ENCODE measurements at places on chromosomes 13 and 19. TPM values are rescaled to one million over a fixed set of nuclear protein-coding genes. Genes with fewer than 3 reads are reported as not detected.

GRCh38 chr13:78649997-78650716 is 8.8 kb downstream of the OBI1 start:
- no peak for DNase-seq
- no peak overlapping the region for H3K27ac ChIP-seq
- H3K4me1 ChIP-seq: no peaks in the 10 kb centered on the region
- no peaks in the 10 kb centered on the region for H3K27me3 ChIP-seq
- H3K36me3 ChIP-seq: no peaks in the 10 kb centered on the region
- H3K4me3 ChIP-seq: no peak overlapping the region

- no peak overlapping the region for H3K4me3 ChIP-seq
- H3K27me3 ChIP-seq: peaks cover 2% of the 10 kb centered on the region
- no peak overlapping the region for H3K27ac ChIP-seq
- DNase-seq: no peak
- H3K4me1 ChIP-seq: no peaks in the 10 kb centered on the region
Measured at GRCh38 chr19:19278315-19278714, 5.2 kb upstream of the TM6SF2 start.

DNA sequence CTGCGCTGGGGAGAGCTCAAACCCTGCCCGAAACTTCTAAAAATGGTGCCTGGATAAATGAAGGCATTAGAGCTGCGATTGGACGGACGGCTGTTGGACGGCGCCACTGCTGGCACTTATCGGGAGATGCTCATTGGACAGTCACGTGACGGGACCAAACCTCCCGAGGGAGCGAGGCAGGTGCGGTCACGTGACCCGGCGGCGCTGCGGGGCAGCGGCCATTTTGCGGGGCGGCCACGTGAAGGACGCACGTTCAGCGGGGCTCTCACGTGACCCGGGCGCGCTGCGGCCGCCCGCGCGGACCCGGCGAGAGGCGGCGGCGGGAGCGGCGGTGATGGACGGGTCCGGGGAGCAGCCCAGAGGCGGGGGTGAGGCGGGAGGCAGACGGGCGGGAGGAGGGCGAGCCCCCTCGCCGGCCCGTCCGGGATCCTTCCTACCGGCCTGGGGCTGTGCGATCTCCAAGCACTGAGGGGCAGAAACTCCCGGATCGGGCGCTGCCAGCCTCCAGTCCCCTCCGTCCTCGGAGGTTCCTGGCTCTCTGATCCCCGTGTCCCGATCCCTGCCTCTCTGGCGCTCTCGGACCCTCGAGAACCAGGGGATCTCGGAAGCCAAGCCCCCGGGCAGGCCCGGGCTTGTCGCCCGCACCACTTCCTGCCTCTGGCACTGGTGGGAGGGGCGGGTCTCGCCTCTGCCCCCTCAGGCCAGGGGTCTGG is at the start of gene BAX:
BAX (plus strand) TSS at position 281 of the 713 bp plus-strand sequence; CDS start at position 335, 54 bp downstream.
- DNase-seq: no peak
- no peaks in the 10 kb centered on the region for H3K27me3 ChIP-seq
- H3K4me1 ChIP-seq: peaks cover 5% of the 10 kb centered on the region
- H3K36me3 ChIP-seq: peaks cover 6% of the 10 kb centered on the region
- H3K27ac ChIP-seq: peak within 1 kb of the TSS; percentile 90
- peak within 1 kb of the TSS; percentile 85 for H3K4me3 ChIP-seq

DNA sequence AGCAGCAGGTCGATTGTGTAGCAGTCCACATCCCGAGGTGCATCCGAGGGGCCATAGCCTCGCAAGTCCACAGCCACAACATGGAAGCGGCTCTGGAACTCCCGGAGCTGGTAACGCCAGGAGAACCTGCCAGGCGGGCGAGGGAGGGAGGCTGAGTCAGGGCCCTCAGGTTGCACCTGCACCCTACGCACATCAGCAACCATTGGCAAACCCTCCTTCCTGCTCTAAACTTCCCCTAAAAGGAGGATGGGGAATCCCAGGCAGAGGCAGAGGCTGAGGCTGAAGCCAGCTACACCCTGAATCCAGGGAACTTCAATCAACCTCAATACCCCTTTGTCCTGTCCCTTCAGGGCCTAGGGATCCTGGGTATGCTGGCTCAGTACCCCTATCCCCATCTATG is 977 bp downstream of the EPHX3 start:
- H3K27me3 ChIP-seq: peaks cover 22% of the 10 kb centered on the region
- H3K27ac ChIP-seq: no peak overlapping the region
- H3K4me3 ChIP-seq: no peak overlapping the region
- H3K4me1 ChIP-seq: peaks cover 27% of the 10 kb centered on the region
- no peak for DNase-seq

DNA sequence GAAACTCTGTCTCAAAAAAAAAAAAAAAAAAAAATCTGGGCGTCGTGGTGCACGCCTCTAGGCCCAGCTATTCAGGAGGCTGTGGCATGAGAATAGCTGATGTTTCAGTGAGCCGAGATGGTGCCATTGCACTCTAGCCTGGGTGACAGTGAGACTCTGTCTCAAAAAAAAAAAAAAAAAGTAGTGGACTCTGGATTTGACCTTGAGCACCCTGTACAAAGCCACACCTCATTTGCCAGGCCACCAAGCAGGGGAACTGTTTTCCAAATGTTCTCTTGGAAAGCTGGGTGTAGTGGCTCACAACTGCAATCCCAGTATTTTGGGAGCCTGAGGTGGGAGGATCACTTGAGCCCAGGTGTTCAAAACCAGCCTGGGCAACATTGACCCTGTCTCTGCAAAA is 3.8 kb upstream of the ZNF555 start:
- H3K27me3 ChIP-seq: no peaks in the 10 kb centered on the region
- no peak overlapping the region for H3K27ac ChIP-seq
- H3K4me3 ChIP-seq: no peak overlapping the region

- DNase-seq: no peak
- no peak overlapping the region for H3K27ac ChIP-seq
- H3K4me3 ChIP-seq: no peak overlapping the region
- no peaks in the 10 kb centered on the region for H3K36me3 ChIP-seq
- H3K4me1 ChIP-seq: no peaks in the 10 kb centered on the region
- H3K27me3 ChIP-seq: no peaks in the 10 kb centered on the region
Measured at GRCh38 chr13:71672512-71672911, 194.5 kb downstream of the DACH1 start.

DNA sequence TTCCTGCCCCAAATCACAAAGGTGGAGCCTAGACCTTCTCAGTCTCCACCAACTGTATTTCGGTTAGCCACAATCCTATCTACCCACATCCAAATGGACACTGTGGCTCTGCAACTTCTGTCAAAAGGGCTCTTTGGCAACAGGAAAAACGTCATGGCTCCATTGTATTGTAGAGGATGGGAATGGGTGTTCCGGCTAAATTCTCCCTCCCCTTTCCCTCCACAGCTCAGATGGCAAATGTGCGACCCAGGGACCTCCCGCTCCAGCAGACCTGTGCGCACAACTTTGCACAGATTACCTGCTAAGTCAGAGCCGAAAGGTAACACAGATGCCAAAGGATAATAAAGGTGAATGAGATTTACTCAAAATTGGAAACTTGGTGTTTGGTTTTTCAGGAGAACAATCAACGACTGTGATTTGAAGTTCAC is 968 bp upstream of the KL start:
- H3K36me3 ChIP-seq: no peaks in the 10 kb centered on the region
- H3K27ac ChIP-seq: no peak overlapping the region
- peaks cover 54% of the 10 kb centered on the region for H3K27me3 ChIP-seq
- no peak overlapping the region for H3K4me3 ChIP-seq

- H3K27ac ChIP-seq: no peak overlapping the region
- DNase-seq: no peak
- H3K4me1 ChIP-seq: no peaks in the 10 kb centered on the region
- H3K36me3 ChIP-seq: no peaks in the 10 kb centered on the region
- H3K4me3 ChIP-seq: no peak overlapping the region
- H3K27me3 ChIP-seq: no peaks in the 10 kb centered on the region
Measured at GRCh38 chr13:91014696-91015095, 332.8 kb upstream of the MIR17HG start.

DNA sequence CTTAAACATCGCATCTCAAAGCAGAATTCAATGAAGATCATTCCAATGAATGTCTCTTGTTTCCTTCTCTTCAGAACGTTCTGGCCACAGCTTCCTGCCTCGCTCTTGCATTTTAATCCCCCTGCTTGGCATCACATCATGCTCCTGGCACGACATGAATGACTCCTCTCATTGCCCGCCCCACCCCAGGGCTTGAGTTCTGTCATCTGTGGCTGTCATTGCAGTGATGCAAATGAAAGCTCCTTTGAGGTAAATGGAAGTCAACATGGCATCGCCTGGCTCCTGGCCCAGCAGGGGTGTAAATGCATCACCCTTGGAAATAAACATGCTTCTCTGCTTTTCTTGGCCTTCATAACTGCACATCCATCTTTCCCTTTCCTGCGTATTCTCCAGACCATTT is 48.6 kb downstream of the SCEL start:
- DNase-seq: no peak
- H3K36me3 ChIP-seq: no peaks in the 10 kb centered on the region
- H3K4me1 ChIP-seq: peaks cover 10% of the 10 kb centered on the region
- H3K4me3 ChIP-seq: no peak overlapping the region

- no peaks in the 10 kb centered on the region for H3K4me1 ChIP-seq
- peaks cover 5% of the 10 kb centered on the region for H3K27me3 ChIP-seq
- H3K4me3 ChIP-seq: no peak overlapping the region
- no peak for DNase-seq
Measured at GRCh38 chr19:15438124-15438496, 11.6 kb downstream of the WIZ start.

BEST2 gene
- not detected for polyA plus RNA-seq

ZNF763 gene
- polyA plus RNA-seq: 1.3 TPM

YJEFN3 gene
- 1.2 TPM for polyA plus RNA-seq

ZNF708 gene
- 2.2 TPM for polyA plus RNA-seq

Measured in keratinocyte (primary cell).